ENCODE measurements at places on chromosomes 6 and 20.

DNA sequence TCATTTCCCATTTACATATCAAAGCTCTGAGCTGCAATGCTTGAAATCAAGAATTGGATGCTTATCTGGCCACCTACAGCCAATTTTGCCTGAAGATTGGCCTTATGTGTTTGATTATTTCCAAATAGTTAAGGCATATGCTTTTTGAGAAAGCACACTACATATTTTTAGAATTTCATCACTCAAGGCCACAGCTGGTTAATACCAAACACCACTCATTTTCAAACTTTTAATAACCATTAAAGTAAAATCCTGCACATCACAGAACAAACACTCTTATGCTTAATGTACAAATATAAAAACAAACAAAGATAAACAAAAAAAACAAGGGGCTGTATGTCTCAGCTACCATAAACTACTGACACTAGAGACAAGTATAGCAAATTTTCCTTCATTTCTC, 96.9 kb upstream of the HMGCLL1 start:
- DNase-seq: no peak

DNA sequence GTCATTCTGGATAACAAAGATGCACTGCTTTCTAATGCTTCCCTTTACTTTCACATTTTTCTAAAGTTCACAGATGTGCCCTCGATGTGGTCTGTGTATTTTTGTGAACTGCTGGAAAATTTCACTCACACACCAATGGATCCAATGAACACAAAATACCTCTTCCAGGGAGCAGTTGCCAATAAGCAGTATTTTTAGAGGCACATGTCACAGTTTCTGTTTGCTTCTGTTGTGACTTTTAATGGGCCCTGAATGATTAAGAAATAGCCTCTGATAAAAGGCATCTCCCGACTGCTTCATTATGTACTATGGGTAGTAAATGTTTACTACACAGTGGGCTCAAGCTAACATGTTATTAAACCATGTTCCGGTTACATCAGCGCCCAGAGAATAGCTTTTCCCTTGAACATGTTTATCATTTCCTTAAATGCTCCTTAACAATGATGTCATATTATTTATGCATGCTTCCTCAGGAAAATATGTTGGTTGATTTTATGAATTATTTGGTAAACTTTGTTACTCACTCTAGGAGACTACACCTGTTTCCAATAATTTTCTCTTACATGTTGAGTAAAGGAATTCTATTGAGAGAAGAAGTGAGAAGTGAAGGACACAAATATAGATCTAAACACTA, 188.0 kb downstream of the KCNQ5 start:
- no peak for DNase-seq

DNA sequence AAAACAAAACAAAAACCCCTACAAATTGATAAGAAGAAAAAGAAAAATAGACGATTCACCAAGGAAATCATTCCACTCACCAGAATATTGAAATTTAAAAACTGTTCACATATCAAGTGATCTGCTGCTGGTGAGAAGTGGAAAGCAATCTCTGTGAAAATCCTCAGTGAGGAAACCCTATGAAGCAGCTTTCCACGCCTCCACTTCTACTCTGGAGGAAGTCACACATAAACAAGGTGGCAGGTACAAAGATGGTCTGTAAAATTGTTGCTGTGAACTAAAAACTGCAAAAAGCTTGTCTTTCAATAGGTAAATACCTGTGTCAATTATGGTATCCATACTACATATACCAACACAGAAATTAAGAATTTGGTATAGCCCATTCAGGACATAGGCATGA, 18.5 kb downstream of the CD164 start:
- DNase-seq: no peak

DNA sequence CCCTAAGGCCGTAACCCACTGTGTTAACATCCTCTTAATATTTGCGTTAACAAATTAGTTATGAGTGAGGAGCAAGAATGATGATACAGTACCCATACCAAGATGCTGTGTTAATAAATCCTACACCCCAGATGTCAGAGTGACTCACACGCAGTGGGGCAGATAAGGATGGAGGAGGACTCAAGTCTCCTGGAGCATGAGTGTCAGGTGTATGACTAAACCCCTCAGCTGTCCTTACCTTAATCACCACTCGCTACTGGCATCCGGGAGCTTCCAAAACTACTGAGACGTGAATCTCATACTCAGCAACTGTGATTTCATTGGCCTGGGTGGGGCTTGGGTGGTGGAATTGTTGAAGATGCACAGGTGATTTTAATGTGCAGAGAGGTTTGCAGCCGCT, 131.3 kb upstream of the MTHFD1L start:
- DNase-seq: no peak

GRCh38 chr6:15770347-15771143, 107.7 kb upstream of the DTNBP1 start:
- no peak for DNase-seq

- no peak for DNase-seq
Observed at GRCh38 chr20:48626938-48627736, 200.7 kb downstream of the PREX1 start.

GRCh38 chr6:35410131-35410530, 42.0 kb upstream of the FANCE start:
- DNase-seq: no peak

GRCh38 chr6:164144316-164144715, 729.8 kb downstream of the QKI start:
- DNase-seq: no peak

GRCh38 chr6:30881392-30882203, 2.7 kb upstream of the DDR1 start:
- no peak for DNase-seq

- peak; percentile 79 for DNase-seq
Observed at GRCh38 chr20:14055127-14055742, 59.9 kb downstream of the MACROD2 start.

- DNase-seq: no peak
Observed at GRCh38 chr6:3844097-3844463, 5.1 kb upstream of the FAM50B start.

GRCh38 chr6:113756290-113756665, 100.9 kb upstream of the MARCKS start:
- DNase-seq: no peak

- DNase-seq: no peak
Observed at GRCh38 chr20:54189630-54190029, 15.8 kb upstream of the CYP24A1 start.

DNA sequence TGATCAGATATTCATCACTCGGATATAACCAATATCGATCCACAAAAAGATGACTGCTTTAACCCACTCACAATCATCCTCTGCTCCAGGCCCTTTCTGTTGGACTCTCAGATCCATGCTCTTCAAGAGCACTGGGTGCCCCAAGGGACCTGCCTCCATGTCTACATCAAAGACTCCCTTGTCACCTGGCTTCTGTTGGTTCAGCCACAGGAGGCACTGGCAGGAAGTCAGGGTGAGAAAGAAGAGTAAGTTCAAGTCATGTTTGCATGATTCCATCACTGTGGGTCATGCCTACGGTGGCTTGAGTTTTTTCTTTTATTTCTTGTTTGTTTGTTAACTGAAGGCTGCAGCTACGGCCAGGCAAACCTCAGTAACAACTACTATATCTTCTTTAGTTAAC, 243.3 kb downstream of the ADGRG6 start:
- no peak for DNase-seq

GRCh38 chr20:17614176-17614811, 44.4 kb downstream of the DSTN start:
- peak; percentile 17 for DNase-seq

GRCh38 chr6:29986179-29986781, 43.9 kb downstream of the HLA-A start:
- no peak for DNase-seq

GRCh38 chr6:169559592-169559991, 142.2 kb downstream of the WDR27 start:
- DNase-seq: no peak

DNA sequence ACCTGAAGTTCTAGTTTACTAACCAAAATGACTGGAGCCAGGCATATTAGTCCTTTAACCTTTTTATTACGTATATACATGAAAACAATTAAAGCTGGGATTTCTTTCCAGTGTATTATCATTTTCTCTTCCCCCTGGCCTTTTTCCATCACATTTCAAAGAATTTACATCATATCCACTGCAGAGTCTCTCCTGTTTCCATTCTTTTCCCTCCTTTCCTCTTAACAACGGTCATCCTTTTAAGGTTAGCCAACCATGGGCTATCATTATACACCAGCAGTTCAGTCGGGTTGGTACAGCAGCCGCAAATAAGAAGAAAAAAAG, 104.6 kb downstream of the TFAP2A start:
- DNase-seq: peak; percentile 62

GRCh38 chr6:170030284-170030815, 260.5 kb downstream of the DLL1 start:
- DNase-seq: no peak

- DNase-seq: no peak
Observed at GRCh38 chr6:126696921-126697693, 357.2 kb downstream of the CENPW start.

DNA sequence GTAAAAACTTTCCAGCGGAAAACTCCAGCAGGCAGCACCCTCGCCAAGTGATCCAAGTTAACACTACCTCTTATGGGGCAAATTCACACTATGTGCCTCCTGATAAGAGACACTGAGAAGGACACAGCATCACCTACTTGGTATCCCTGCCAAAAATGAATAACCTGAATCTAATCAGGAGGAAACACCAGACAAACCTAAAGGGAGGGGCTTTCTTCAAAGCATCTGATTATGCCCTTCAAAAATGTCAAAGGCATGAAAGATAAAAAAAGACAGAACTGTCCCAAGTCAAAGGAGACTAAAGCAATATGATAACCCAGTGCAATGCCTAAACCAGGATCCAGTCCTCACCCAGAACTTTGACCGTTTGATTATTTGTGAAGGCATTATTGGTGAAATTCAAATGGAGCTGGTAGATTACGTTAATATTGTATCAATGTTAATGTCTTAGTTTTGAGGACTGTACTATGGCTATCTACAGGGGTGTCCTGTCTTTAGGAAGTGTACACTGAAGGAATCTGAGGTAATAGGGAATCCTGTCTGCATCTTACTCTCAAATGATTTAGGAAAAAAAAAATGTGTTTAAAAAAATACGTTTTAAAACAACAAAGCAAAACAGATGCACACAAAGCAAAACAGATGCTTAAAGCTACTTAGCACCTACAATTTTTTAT, 8.3 kb downstream of the TBC1D7 start:
- no peak for DNase-seq

DNA sequence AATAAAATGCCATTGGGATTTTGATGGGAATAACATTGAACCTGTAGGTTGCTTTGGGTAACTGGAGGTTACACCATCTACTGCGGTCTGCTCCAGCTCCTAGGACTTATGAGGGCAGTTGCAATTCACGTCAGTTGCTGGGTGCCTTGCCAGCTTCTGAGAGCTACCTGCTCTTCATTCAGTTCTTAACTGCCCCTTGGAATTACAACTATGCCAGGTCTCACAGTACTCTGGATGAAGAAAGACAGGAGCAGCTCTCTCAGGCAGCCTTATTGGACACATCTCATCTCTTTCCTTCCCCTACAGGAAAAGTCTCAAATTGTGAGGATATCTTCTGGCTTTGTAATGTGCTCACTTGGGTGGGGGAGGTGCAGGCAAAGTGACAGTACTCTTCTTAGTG, 1643.3 kb downstream of the GRIK2 start:
- DNase-seq: no peak

Data from NCI-H748 treated with DMSO at 0.1 percent for 48 hours (cell line).